ENCODE measurements at places on chromosomes 12 and 14. TPM values are rescaled to one million over a fixed set of nuclear protein-coding genes. Genes with fewer than 3 reads are reported as not detected.
A peak's percentile ranks its signal among the peaks of the same experiment; 100 is the strongest.

Gene OR11H12
- not detected for total RNA-seq

GRCh38 chr12:124347805-124348658 lies 53.1 kb downstream of the RFLNA start:
- DNase-seq, result peak; percentile 44

GRCh38 chr12:13941258-13942249 lies 39.8 kb downstream of the GRIN2B start:
- peak; percentile 24 for DNase-seq

Gene SLC10A1
- total RNA-seq, result not detected

- DNase-seq, result no peak
Observed at GRCh38 chr14:104115691-104116287, 22.6 kb upstream of the KIF26A start.

DNA sequence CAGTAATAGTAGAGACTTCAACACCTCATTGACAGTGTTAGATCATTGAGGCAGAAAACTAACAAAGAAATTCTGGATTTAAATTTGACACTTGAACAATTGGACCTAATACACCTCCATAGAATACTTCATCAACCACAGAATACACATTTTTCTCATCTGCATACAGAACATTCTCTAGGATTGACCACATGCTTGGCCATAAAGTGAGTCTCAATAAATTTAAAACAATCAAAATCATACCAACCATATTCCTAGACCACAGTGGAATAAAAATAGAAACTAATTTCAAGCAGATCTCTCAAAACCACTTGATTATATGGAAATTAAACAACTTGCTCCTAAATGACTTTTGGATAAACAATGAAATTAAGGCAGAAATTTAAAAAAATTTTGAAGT lies 82.3 kb downstream of the SLC38A4 start:
- no peak for DNase-seq

Gene KCNMB4
- total RNA-seq, result 0.80 TPM

DNA sequence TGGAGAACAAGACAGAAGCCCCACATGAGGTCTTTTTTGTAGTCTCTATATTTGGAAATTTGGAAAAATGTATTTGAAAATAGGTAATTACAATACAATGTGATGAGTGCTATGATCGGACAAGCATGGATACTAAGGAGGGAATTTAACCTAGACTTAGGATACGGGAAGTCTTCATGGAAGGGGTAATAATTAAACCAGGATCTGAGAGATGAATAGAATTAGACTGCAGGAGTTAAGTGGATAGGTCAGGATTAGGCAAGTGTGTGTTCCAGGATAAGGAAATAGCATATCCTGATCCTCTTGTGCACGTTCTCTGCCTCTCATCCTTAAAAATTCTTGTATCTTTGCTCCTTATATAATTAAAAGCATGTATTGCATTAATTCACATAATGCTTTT lies 223.3 kb upstream of the PRICKLE1 start:
- no peak for DNase-seq

- DNase-seq, result no peak
Observed at GRCh38 chr12:5570416-5570815, 138.5 kb downstream of the NTF3 start.

Gene AP1G2
- total RNA-seq, result 648 TPM

DNA sequence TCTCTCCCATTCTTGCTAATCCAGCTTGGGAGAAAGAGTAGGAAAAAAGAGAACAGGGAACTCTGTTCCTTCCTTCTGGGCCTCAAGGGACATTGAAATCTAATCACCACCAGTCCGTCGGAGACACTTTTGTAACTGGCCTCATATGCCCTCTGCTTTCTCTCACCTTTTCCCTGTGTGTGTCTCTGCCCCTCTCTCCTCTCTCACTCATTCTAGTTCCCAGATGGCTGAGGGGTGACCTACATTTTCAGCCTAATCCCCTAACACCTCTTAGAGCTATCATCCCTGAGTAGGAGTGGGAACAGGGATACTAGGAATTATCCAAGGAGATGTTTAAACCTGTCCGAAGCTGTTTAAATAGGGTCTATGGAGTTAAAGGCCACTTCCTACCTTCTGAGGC lies 8.9 kb upstream of the PCK2 start:
- no peak for DNase-seq

Gene TMBIM6
- 336 TPM for total RNA-seq

- no peak for DNase-seq
Observed at GRCh38 chr14:100605230-100605629, 18.0 kb upstream of the BEGAIN start.

DNA sequence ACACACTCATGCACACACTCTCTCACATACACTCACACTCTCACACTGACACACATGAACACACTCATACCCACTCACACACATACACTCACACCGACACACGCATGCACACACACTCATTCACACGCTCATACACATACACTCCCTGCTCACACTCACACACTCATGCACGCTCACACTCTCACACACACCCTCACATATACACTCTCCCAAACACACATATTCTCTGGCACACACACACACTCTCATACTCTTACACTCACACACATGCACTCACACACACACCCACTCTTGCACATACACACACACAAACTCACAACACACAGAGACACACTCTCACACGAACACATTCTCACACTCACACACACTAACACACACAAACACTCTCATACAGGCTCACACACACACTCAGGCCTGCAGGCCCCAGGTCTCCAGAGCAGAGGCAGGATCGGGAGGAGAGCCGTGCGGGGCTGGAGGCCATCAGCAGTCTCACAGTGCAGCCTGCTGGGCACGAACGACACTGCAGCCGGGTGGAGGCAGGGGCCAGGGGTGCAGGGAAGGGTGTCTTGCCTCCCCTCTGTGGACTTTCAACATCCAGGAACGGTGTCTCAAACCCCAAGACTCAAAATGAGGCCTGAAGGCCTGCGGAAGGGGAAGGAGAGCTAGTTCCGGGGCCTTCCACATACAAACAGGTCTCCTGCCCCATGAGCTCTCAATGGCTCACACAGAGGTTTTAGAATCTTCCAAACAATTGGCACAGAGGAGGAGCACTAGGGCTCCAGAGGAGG lies 148.7 kb downstream of the ANO2 start:
- no peak for DNase-seq

DNA sequence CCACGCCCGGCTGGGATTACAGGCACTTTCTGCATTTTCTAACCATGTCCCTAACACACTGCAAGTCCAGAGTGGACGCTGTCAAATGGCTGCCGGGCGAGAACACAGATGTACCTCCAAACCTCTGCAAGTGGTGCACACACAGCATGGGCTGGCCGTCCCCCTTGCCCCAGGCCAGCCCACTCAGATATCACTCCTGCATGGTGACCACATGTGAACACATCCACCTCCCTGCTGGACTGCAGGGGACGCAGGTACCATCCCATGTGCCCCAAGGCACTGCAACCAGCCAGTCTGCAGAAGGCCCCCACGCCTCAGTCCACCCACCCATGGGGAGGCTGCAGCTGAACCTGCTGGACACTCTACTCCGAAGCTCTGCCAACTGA lies 14.0 kb downstream of the BRF1 start:
- DNase-seq, result no peak
